ENCODE measurements at places on chromosomes 1 and 21.

DNA sequence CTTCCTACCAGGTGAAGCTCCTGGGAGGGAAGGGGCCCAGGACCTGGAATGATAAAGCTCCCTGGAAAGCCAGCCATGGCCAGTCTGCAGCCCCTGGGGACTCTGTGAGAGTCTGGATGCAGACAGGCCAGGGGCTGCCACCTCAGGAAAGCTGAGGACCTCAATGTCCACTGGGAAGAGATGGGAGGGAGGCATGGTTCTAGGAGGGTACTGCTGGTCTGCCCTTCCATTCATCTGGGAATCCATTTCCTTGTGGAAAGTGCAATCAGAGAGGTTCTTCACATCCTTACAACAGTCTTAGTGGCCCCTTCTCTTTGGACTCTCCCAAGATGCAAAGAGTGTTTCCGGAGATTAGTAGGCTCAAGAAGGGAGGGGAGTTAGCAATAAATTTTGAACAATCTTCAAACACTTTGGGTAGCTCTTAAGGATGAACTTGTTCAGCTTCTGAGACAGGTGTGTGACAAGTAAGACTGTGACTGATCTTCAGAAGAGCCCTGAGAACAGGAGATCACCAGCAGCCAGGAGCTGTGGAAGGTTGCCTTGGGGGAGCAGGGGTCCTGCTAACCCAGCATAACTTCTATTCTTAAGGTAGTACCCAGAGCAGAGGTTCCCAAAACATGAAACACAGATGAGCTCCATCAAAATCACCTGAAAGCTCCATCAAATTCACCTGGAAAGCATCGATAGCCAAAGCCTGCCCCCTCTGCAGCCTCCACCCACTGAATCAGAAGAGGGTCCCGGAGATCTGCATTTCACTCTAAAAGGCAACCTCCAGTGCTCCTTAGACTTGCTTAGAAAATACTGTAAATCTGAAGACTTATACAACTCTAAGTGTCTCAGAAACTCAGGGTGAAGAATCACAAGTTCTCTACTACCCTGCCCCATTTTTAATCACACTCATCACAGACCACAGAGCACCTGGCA lies 616 bp upstream of the LAX1 start:
- no peak for DNase-seq

DNA sequence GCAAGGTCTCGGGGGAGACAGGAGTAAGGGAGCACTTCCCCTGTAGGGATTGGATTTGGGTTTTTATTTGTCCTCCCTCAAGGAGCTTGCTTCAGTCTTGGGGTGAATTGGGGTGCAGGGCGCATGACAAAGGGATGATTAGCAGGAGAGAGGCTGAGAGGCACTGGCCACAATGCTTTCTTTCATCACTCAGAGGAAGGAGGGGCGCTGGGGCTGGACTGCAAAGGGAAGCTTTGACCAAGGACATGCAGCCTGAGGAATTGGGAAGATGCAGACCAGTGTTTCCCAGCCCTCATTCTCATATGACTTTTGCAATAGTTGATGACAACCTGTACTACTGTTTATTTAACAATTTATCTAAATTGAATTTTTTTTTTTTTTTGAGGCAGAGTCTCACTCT lies 34.1 kb upstream of the PDPN start:
- DNase-seq: no peak

DNA sequence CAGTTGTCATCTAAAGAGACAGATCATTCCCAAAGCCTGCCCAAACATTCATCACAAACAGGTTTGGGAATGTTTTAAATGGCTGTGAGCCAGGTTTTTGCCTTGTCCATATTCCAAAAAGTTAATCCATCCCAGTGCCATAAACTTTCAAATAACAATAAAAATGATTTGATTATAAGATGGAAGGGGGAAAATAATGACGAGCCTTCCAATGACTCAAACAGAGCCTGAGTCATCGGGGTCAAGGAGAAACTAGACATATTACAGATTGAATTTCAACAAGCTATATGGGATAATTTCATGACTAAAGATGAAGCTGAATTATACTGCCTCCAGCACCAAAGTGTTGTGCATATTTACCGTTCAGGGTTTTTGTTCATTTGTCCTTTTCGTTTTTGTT lies 195.8 kb upstream of the PKN2 start:
- DNase-seq: no peak

- no peak for DNase-seq
These were observed 109.6 kb downstream of the WDR3 start for GRCh38 chr1:118039170-118039569.

- DNase-seq: no peak
These were observed 75.5 kb upstream of the RAB3GAP2 start for GRCh38 chr1:220347654-220348175.

- no peak for DNase-seq
These were observed 56.5 kb upstream of the BMP8A start for GRCh38 chr1:39434797-39435395.

- no peak for DNase-seq
These were observed 114.7 kb downstream of the APP start for GRCh38 chr21:26055841-26056264.

DNA sequence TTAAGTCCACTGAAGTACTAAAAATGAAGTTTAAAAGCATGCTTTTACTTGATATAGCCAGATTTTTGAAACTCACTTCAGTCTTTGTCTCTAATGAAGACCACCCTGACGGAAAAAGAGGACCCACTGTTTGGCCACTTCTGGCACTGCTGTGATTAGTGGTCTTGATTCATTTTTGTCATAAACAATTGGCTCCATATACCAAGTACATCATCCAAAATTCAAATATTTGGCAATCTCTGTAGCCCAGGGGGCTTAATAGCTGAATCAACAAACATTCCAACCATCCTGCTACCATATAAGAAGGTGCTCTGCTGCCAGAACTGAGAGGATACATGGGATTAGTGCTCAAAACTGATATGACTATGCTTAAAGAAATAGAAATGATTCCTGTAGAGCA lies 156.0 kb downstream of the COL24A1 start:
- DNase-seq: no peak

- no peak for DNase-seq
These were observed 7.9 kb downstream of the TIAM1 start for GRCh38 chr21:31335957-31336738.

GRCh38 chr1:167782946-167783345 lies 61.2 kb downstream of the MPZL1 start:
- no peak for DNase-seq

GRCh38 chr21:44931137-44931500 lies 8.7 kb upstream of the SLX9 start:
- DNase-seq: peak; percentile 49

DNA sequence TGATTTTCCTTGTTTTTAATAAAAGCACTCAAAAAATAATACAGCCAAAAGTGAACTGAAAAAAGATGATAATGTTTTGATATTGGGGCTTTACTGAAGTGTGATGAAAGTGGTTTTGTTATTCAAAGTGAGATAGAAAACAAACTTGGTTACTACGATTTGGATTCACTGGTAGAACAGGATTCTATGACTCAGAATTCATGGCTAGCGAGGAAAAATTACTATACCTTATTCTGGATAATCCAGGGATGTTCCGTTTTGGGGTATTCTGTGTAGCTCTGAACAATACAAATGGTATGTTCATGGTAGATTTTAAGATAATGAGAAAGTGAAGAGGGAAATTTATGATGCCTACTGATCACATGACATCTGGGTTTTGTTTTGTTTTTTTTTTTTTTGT lies 117.7 kb downstream of the NRDC start:
- no peak for DNase-seq

DNA sequence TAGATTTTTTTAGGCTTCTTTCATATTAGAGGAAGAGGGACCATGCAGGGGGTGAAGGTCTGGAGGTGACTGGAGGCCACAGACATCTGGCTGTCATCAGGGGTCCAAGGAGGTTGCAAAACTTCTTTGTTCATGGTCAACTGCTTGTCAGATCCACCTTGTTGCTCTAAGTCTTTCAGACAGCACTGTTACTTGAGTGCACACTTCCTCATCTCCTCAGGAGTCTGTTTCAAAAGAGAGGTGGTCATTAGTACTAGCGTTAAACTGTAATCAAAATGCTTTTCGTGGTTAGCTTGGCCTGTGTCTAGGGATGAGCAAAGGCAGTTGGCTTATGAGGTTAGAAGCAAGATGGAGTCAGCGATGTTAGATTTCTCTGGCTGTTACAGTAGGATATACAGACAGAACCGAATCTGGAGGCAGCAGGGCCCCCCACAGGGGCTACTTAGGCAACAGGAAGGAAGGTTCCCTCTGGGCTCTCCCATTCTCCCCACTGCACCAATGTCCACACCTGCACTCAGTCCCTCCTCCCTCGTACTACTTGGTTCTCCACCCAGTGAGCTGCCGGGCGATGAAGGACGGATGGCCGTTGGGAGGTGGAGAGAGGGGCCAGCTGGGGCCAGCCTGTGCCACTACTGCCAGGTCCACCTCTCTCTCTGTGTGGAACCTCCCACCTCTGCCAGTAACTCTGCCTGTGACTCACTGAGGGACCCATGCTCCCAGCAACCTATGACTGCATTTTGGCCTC lies 57.2 kb downstream of the TOR1AIP2 start:
- DNase-seq: no peak

DNA sequence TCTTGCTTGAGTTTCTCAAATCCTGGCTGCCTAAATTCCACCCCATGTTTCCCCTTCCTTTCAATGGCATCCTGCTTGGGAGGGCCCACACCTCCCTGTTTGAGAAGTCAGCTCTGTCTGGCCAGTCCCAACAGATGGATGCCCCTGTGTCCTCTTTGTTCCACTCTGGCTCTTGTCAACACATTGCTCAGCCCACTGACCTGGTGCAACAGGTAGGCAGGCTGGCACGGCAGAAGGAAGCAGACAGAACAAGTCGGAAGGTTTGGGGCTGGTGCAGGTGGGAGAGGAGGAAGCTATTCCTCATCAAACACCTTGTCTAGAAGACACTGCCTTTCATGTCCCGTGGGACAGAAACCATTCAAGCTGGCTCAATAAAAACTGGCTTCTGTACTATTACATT lies 22.7 kb downstream of the KCNQ4 start:
- DNase-seq: no peak

GRCh38 chr1:195733826-195734225 lies 874.4 kb downstream of the KCNT2 start:
- no peak for DNase-seq

- no peak for DNase-seq
These were observed 1.6 kb downstream of the RPF1 start for GRCh38 chr1:84480650-84481049.

GRCh38 chr1:29497395-29498125 lies 261.2 kb downstream of the PTPRU start:
- DNase-seq: no peak
